ENCODE measurements at places on chromosomes 2 and 18.

DNA sequence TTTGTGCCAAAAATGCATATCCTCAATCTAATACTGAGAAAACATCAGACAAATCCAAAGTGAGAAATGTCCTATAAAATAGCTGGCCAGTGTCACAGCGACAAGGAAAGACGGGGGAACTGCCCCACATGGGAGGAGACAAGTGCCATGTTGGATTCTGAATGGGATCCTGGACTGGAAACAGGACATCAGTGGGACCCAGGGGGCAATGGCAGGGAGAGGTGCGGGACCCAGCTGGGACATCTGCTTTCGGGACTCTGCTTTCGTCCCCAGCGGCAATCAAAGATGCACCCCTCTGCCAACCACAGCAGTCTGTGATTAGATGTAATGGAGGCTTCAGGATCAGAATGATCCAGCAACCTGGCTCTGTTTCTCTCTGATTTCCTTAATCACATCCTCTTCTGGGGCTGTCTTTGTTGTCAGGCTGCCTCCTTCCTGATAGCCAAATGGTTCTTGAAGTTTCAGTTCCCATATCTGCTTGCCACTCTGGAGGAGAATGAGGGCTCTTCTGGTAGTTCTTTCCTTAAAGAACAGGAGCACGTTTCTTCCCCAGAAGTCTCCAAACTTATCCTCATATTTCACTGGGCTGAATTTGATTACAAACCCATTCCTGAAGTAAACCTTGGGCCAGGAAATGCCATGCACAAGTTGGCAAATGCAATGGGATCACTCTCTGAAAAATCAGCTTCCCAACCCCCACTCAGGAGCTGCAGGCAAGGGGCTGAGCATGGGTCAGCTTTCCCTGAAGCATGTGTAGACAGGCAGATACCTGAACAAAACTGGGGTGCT lies 13.6 kb upstream of the PROC start:
- no peak for DNase-seq

- DNase-seq: no peak
Observed at GRCh38 chr2:193885419-193885818, 1690.7 kb upstream of the TMEFF2 start.

GRCh38 chr2:85189606-85190270 lies 56.5 kb downstream of the TCF7L1 start:
- no peak for DNase-seq

- no peak for DNase-seq
Observed at GRCh38 chr2:173654896-173655265, 300.2 kb downstream of the CDCA7 start.

- DNase-seq: no peak
Observed at GRCh38 chr2:238873381-238873801, 25.5 kb downstream of the TWIST2 start.

DNA sequence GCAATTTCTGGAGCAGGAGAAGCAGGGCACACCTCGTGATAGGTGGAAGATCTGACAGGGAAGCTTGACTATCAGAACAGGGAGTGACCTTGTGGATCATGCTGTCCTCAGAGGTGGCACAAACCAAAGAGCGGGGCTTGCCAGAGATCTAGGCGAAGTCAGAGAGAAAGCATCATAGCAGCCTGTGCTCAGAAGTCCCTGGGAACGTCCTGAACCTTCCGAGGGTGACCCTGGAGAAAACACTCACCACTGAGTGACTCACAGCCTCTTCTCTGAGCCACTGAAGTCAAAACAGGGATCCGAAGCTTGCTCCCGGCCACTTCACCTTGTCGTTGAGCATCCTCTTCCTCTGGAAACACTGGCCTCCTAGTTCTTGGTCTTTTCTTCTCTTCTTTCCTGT lies 56.7 kb downstream of the IL1R2 start:
- DNase-seq: no peak

GRCh38 chr2:174952607-174953006 lies 52.6 kb downstream of the CHN1 start:
- DNase-seq: no peak

DNA sequence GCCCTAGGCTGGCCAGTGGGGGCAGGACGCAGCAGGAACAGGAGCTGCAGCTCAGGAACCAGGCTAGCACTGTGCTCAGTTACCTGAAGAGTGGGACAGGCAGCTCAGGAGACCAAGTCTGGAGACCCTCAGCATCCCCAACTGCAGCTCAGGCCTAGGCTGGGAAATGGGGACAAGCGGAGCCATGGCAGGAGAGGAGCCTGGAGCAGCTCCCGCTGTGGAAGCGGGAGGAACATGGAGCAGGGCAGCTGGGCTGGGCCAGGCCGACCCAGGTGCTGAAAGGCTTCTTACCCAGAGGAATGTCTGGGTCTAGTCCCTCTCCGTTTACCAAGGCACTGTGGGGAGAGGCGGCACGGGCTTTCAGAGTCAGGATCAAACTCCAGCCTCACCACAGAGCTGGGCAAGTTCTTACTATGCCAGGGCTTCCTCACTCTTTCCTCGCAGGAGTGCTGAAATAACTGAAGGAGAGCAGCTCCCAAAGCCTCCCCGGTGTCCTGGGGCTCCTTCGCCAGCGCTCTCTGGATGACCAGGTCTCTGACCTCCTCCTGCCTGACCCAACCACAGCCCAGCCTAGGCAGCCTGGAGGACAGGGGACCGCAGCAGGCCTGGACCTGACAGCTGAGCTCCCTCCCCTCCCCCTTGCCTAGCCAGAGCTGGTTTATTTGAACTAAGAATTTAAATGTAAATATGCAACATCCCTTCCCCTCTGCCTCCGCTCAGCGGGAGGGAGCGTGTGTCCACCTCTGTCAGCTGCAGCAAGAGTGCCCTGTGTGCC lies 247.8 kb upstream of the SIX2 start:
- peak; percentile 58 for DNase-seq

DNA sequence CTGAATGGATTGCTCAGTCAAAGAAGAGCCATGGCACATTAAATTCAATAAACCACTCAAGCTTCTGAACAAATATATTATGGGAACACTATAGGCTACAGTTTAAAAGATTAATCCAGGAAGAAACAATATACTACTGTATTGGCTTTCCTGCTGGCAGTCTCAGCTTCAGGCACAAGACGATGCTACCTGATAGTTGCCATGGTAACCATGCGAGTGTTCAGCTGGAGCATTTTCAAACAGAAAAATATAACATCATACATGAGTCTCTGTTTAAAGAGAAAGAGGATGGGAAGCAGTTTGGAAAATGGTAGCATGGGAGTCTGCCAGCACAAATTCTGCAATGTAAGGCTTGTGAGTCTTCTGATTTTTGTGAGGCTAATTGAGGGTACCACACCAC lies 65.9 kb upstream of the CPO start:
- DNase-seq: no peak

GRCh38 chr2:7837237-7837760 lies 844.6 kb upstream of the ID2 start:
- no peak for DNase-seq

- DNase-seq: no peak
Observed at GRCh38 chr2:137500599-137500998, 463.7 kb upstream of the HNMT start.
